WTC11 (cell line): ENCODE measurements at places on chromosomes 12 and 14.

- DNase-seq = no peak
Measured at GRCh38 chr14:80491650-80492049, 280.3 kb upstream of the DIO2 start.

GRCh38 chr12:57370696-57371095, 60.1 kb downstream of the R3HDM2 start:
- DNase-seq = no peak

DNA sequence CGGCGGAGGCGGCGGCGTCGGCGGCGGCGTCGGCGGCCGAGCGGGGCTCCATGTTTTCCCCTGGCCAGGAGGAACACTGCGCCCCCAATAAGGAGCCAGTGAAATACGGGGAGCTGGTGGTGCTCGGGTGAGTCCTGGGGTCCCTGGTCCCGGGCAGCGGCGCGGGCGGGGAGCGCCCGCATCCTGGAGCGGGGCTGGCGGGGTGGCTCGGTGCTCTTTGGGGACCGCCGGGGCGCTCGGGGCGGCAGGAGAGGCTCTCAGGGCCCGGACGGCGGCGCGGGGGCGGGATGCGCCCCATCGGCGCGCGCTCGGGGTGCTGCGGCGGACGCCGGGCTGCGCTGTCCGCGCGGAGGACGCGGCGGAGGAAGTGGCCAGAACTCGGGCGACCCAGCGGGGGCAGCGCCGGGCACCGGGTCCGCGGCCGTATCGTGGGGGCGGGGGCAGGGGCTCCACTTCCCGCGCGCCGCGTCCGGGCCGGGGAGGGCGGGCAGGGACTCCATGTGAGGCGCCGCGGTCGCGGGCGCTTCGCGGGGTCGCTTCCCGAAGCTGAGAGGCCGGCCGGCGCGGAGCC, 485 bp downstream of the PELI2 start:
- DNase-seq = no peak

GRCh38 chr12:92341065-92341668, 195.5 kb upstream of the BTG1 start:
- DNase-seq = no peak

DNA sequence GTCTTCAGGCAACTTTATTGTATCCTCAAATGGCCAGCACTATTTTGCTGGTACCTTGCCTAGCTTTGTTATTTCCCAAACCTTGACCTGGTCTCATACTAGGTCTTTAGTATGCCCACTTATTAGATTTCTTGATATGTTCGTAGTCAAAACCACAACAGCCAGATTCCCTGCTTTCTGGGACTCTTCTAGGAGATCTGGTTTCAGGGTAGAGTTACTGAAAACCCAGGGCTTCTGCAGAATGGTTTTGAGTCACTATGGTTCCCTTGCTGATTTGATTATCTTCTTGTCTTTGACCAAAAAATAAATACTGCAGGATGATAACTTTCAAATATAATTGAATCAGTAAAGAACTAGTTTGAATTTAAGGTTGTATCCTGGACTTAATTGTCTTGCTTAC, 211.2 kb downstream of the FUT8 start:
- no peak for DNase-seq

GRCh38 chr14:24310646-24311604, at the start of gene LTB4R:
LTB4R (plus strand) TSS chr14:24311502; CDS start chr14:24315652, 4,150 bp downstream.
- DNase-seq = peak; percentile 78

DNA sequence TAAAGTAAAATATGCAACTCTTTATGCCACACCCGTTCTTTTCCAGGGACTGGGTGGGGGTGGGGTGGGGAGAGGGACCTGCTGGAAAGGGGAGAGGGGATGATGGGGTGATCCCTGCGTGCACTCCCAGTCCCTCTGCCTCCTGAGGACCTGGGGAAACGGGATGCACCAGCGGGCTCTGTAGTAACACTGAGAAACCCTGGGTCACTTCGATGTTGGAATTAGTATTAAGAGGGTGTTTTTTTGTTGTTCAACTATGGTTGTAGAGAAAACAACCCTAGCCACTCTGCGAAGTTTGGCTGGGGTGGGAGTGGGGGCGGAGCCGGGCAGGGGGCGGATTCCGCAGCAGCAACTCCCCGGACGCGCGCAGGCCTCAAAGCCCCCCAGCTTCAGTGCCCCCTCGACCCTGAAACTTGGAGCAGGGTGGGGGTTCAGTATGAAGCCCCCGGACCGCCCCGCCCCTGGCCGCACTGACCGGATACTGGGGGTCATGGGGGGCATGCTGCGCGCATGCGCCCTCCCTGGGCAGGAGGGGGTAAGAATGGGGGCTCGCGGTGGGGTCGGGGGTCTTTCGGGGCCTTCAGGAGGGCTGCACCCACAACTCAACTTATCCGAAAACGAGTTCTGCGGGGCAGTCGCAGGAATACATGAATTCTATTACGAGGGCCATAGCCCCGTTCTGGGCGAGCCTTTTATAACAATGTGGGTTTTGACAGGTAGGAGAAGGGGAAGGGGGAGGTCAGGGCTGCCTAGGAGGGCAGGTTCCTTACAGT, 1.3 kb upstream of the ARHGEF25 start:
- no peak for DNase-seq
